Skeletal muscle tissue (tissue), 5 donors: ENCODE measurements at places on chromosomes 5 and 9. TPM values are rescaled to one million over a fixed set of nuclear protein-coding genes. Genes with fewer than 3 reads are reported as not detected.

AMBP gene
- under 0.01 TPM for total RNA-seq

AOPEP gene
- total RNA-seq: 48.0 TPM

NEUROG1 gene
- not detected for total RNA-seq

CCL27 gene
- not detected for total RNA-seq

PCDHGA11 gene
- total RNA-seq: 6.8 TPM

PCDHGC5 gene
- 2.1 TPM for total RNA-seq
